NCI-H2029 (cell line): ENCODE measurements at places on chromosomes 2 and 18.

GRCh38 chr2:96874198-96874831 is 4.4 kb upstream of the SEMA4C start:
- no peak for DNase-seq

- DNase-seq, result no peak
These were observed 37.5 kb downstream of the FBXO11 start for GRCh38 chr2:47868611-47869352.

DNA sequence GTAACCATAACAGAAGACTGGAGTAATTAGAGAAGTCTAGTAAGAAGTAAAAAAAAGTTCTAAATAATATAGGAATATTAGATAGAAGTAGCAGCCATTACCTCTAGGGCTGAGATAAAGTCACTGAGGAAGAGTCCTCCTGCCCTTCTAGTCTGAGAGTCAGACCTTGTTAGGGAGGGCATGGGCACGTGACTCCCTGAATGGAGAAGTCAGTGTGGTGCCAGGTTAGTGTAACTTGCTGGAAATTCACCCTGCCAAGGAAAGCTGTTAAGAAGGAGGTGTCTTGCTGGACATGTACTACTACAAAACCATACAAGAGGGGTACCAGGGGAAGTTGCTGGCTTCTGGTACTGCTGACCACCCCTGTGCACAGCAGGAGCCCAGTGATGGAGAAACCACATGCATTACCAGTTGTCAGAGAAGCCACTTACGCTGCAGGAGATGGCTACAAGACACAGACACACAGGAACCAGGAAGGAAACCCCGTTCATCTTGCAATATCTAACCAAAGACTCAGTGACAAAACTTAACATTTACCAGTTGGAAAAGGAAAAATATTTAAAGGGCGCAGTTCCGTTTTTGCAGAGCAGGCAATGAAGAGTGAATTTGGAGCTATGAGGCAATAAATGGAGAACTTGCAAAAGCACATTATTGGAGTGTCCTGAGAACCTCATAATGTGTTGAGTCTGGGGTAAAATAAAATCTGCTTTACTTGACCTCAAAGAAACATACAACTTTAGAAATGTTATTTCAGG is 77.2 kb upstream of the TLK1 start:
- no peak for DNase-seq

- no peak for DNase-seq
These were observed 679.3 kb downstream of the NR4A2 start for GRCh38 chr2:155653176-155653575.

DNA sequence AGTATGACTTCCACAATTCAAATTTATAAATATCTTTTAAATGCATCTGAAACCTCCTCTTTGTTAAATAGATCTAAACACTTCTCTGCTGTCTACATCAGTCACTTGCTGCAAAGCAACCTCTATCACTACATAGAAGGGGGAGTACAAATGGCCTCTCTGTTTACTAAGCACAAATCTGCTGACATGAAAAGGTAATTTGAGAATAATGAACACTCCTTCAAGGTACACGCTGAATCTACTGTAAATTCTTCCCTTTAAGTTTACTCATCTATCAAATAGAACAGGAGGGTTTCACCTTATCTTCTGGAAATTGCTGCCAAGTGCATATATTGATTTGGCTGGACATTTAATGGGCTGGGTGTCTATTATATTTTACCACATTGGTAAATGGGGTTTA is 879.6 kb downstream of the SUCLG1 start:
- DNase-seq, result no peak

DNA sequence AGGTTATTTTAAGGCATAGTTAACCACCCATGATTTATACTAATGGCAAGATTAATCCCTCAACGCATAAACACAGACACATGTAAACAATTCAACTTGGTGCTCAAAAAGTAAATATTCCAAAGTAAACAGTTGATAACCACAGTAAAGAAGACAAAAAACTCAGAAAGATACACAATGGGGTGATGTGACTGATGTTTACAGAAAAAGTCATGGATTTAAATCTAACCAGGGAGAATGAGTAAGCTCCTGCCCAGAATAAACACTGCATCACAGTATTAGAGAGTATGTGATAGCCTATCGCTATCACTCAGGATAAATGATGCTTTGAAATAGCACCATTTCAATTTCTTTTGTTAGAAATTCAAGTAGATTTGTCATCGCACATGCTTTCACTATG is 49.3 kb downstream of the HIBCH start:
- DNase-seq, result no peak

DNA sequence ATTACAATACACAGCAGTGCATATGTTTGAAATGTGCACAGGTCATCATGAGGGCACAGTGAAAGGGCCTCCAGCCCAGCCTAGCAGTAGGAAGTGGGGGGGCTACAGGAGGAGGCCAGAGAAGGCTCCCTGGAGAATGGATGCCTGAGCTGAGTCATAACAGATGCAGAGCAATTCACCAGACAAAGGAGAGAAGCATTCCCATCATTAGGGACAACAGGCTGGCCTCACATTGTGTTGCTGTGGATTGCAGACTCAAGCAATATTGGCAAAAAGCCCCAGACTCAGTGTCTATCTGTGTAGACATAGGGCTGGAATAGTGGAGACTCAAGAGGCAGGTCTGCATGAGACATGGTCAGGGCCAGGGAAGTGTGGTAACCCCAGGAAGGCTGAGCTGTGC is 329.9 kb downstream of the DLGAP1 start:
- no peak for DNase-seq

GRCh38 chr2:98025481-98026037 is 29.8 kb upstream of the TMEM131 start:
- no peak for DNase-seq

DNA sequence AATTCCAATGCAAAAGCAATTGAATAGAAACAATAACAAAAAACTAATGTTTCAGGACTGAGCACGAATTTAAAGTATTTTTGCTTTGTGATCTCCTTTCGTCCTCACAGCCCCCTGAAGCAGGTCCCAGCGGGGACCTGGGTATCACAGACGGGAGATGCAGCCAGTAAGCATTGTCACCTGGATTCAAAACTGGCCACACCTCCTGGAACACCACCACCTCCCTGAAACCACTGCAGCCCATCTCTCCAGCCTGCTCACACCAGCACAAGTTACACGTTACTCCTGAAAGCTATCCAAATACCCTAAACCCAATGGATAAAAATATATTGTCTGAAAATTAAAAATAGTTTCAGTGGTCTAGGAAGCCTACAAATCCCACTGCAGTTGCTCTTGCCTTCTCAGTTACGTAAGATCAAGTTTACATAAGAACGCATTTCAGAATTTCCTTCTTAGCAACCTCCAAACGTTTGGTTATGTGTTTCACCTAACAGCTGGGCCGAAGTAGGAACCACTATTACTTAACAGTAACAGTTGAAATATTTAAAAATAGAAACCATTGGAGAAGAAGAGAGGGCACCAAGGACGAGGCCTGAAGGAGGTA is 178.0 kb downstream of the HDAC4 start:
- DNase-seq, result no peak

DNA sequence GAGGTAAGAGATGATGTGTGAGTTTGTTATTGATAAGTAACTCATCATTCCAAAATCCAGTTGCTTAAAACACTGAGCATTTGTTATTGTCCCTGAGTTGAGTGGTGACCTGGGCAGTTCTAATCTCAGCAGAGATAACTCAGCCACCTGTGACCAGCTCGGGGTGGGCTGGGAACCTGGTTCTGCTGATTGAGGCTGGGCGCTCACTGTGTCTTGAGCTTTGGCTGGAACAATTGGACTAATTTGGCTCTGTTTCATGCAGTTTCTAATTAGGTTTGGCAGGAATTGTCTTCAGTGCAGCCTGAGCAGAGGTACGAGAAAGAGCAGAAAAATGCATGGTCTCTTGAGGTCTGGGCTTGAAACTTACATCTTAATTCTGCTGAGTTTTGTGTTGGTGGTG is 144.7 kb downstream of the RNF144A start:
- DNase-seq, result no peak

- DNase-seq, result peak; percentile 74
These were observed 970.6 kb downstream of the DCDC2C start for GRCh38 chr2:4674007-4674406.

GRCh38 chr2:180394305-180394704 is 387.2 kb upstream of the CWC22 start:
- no peak for DNase-seq

- DNase-seq, result no peak
These were observed 101.4 kb upstream of the RASGRP3 start for GRCh38 chr2:33375054-33375453.

DNA sequence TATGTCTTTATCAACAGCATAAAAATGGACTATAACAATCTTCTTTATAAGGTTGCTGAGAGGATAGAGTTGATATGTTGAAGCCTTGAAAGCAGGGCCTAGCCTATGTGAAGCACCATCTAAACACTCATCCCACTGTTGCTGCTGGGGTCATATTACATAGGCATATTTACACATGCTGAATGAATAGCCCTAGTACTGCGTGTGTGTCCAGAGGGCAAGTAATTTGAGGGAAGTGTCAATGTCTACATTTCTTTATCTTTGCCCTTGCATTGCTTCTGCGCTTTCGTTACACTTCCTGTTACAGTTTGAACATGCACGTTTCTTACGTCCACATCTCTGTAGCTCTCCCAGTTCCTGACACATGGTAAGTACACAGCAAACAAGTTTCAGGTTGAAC is 280.3 kb upstream of the ATP5MC3 start:
- DNase-seq, result peak; percentile 86

DNA sequence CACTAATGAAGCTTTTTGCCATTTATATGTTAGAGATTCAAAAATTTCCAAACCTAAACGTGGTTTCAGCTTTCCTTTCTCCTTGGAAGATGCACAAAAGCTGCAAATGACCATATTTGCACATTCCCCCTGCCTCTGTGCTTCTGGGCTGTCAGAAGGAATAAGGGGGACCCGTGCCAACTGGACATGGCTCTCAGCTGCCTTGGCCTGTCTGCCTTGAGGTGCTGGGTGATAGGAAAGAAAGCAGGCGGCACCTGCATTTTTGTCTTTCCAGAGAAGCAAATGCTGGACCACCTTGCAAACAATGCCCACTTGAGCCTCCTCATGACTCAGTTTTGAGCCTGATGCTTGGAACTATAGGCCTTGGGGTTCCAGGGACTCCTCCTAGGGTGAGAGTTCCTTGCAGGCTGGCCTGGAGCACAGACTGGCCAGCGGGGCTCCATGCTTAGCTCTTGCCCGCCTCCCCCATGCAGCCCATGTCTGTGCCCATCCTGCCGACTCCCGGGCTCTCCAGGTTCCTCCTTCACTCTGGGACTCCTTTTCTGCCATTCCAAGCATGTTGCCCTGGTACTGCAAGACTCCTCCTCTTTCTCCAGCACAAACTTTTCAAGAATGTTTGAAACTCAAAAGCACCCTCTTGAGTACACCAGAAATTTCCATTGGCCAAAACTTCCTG is 109.0 kb upstream of the EPAS1 start:
- DNase-seq, result no peak

- DNase-seq, result no peak
These were observed 505.6 kb upstream of the SLC8A1 start for GRCh38 chr2:40957508-40957907.

DNA sequence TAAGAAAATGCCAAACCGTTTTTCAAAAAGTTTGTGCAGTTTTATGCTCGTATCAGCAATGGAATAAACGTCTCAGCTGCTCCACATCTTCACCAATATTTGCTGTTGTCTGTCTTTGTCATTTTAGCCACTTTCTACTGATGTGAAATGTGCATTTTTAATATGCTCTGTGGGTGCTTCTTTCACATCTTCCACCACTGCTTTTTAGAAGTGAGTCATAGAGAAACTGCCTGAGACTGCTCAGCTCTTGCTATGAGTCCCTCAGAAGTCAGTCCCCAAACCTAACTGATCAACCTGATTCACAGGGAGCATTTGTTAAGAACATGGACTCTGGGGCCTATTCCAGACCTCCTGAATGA is 41.0 kb upstream of the EPC2 start:
- no peak for DNase-seq

- no peak for DNase-seq
These were observed 610.4 kb upstream of the SLC8A1 start for GRCh38 chr2:41062336-41062735.

GRCh38 chr18:54717673-54718407 is 110.4 kb upstream of the RAB27B start:
- DNase-seq, result no peak

DNA sequence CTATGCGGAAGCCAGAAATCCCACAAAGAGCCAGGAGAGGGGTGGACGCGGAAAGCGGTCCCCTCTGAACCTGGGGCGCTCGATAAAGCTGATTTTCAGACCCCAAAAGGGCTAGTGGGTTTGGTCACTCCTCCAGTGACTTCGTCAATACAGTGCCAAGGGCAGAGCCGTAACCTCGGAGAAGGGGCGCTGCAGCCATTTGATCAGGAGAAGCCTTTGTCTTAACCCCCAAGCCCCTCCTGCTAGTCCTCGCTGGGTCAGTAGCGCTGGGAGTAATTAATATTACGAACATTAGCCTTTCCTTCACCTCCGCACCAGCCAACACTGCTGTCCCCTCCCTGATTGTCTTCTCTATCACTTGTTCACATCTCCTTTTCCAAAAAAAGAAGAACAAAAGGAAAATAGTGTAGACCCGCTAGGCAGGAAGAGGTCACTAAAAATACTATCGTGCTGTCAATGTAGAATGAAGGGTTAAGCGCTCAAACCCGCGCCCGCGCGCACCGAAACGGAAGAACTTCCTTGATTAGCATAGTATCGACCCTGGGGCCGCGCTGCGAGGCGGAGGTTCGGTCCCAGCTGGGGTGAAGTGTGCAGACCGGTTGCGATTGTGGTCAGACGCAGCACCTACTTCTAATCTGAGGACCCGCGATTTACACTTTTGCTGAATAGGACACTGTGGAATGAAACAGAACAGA is 63.2 kb upstream of the MAPRE2 start:
- peak; percentile 50 for DNase-seq

DNA sequence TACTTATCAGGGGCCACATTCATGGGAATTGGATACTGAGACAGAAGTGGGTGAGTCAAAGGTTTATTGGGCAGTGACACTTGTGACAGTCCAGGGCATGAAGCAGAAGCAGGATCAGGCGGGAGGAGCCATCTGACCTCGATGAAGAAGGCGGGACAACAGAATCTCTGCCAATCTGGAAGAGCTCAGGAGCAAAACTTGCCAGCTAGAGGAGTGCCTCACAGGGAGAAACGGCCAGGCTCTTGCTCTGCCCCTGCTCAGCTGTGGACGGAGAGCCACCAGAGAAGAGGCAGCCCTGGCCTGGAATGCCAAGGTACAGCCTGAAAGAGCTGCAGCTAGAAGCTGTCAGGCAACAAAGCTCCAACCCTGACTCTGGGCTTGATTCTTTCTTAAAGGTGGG is 16.9 kb downstream of the DAW1 start:
- no peak for DNase-seq

GRCh38 chr2:138548796-138549195 is 47.2 kb downstream of the SPOPL start:
- no peak for DNase-seq

- peak; percentile 16 for DNase-seq
These were observed 69.2 kb downstream of the EHBP1 start for GRCh38 chr2:62774555-62775366.

- peak; percentile 19 for DNase-seq
These were observed at the start of gene CBLN2 for GRCh38 chr18:72544092-72544886. CBLN2 (minus strand) TSS chr18:72544342; CDS start chr18:72542160, 2,182 bp downstream.
